ENCODE measurements at places on chromosomes 7 and 10.

DNA sequence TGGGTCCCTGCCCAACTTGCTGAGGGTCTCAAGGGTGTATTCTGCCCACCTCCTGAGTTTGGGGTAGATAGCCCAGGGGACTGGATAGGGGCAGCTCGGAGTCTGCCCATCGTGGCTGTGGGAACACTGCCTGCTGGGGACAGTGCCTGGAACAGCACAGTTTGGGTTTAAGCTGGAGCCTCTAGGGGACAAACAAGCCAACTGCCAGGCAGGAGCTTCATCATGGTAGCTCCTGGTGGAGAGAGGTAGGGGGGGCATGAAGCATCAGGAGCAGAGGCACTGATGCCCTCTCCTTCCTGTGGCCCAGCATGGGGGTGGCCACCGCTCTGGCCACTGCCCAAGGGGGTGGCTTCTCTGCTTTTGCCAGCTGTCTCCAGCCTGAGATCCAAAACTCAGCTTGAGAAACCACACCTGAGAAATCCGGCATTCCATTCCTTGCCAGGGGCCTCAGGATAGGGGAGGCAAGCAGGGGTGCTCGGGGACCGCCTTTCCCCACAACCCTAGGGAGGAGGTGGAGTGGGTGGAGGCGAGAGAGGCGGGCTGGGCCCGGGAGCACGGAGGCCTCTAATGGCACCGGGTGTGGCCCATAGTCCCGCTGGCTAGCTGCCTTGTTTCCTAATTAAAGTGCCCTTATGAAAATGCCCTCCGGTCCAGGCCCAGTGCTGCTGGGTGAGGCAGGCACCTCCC lies 47.6 kb downstream of the UNC5B start:
- DNase-seq, result no peak

DNA sequence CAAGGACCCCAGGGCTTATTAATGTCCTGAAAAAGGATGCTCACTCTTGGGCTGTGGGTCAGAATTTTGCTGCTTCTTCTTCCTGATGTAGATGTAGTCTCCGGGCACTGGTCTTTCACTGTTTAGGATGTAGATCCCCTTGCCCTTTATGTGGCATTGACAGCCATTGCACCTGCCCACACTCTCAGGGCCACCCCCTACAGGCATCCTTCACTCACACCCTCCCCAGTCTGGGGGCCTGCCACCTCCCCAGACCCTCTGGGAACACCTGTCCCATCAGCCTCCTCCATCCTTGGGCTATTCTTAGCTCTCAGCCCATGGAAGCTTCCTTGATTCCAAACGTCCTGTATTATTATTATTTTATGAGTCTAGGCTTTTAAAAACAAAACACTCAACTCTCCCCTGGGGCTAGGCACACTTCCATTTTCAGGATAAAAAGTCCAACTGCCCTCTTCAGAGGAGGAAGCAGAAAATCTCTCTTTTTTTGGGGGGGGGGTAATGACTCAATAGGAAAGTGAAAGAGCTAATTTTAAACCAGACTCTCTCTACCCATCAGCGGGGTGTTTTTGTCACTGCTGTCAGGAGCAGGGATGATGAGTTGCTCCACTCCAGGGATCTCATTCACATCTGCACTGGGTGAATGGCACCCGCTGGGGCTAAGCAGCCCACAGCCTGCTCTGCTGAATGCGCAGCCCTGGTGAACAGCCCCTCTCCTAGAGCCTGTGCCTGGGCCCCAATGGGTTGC lies 11.5 kb upstream of the KLRG2 start:
- DNase-seq, result no peak

DNA sequence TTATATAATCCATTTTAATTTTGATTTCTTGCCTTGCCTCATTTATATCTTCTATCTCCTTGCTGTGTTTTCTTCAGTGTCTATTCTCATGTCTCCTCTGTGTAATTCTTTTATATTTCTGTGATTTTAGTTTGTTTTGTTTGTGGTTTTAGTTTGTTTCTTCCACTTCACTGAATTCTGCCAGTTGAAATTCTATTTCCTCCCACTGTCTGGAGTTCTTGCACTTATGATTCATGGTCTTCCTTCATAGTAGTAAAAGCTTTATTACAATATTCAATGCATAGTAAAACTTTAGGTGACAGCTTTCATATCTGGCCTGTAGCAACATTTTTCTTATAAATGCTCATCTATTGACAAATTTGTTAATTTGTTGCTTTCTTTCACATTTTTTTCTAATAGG lies 113.3 kb downstream of the MAGI2 start:
- no peak for DNase-seq

- no peak for DNase-seq
Observed at GRCh38 chr7:67021260-67021659, 24.6 kb downstream of the TYW1 start.

DNA sequence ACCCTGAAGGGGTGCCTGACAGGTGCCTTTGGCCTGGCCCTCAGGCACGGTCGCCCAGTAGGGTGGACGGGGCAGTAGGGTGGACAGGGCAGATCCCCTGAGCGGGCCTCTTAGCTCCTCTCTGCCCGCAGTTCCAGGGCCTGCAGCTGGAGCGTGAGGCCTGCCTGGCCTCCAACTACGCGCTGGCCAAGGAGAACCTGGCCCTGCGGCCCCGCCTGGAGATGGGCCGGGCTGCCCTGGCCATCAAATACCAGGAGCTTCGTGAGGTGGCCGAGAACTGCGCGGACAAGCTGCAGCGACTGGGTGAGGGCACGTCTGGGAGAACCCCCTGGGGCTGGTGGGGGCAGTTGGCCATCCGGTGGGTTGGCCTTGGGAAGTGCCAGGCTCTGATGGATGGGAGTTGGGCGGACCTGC lies 1.7 kb downstream of the VPS37D start:
- no peak for DNase-seq

GRCh38 chr7:4010061-4010605 lies 672.0 kb upstream of the FOXK1 start:
- no peak for DNase-seq

DNA sequence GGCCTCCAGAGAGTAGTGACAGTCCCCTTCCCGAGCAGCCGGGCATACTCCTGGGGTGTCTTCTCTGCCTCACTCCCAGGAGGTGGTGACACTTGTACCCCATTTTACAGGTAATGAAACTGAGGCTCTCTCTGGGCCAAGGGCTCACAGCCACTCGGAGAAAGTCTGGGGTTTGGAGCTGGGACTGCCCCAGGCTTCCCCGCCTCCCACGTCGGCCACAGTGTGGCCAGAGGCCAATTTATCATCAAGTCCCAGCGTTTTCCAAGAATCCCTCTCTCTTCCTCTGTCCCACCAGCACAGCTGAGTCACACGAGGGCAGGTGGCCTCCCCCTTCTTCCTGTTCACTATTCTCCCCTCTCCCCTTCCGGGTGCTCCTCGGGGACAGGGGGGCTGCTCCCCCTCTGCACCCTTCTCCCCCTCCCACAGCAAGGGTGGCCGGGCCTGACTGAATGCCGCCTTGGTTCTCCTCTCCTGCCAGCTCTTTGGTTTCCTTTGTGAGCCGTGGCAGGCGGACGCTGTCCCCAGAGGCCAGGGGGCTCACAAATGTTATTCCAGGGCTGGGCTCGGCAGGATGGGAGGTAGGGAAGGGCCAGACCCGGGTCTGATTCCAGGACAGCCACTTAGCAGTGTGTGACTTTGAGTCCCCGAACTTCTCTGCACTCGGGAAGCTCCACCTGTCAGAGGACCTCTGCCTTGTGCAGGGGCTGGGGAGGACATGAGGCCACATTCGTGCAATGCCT lies 17.7 kb downstream of the CLIP2 start:
- no peak for DNase-seq

DNA sequence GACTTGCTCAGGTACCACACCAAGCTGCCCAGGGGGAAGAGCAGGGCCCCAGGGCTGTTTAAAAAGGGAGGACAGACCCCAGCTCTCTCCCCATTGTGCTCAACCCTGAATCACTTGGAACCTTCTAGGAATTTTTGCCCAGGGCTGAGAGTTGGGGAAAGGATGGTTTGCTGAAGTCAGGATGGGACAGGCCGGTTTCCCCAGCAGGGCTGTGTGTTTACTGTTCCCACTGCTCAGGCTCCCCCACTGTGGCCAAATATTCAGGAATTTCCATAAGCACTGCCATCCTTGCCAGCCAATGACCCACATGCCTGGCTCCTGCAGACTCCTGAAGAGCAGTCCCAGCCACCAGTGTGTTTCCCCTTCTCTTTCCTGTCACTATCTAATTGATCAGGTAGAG lies 120.7 kb downstream of the WDFY4 start:
- DNase-seq, result no peak

DNA sequence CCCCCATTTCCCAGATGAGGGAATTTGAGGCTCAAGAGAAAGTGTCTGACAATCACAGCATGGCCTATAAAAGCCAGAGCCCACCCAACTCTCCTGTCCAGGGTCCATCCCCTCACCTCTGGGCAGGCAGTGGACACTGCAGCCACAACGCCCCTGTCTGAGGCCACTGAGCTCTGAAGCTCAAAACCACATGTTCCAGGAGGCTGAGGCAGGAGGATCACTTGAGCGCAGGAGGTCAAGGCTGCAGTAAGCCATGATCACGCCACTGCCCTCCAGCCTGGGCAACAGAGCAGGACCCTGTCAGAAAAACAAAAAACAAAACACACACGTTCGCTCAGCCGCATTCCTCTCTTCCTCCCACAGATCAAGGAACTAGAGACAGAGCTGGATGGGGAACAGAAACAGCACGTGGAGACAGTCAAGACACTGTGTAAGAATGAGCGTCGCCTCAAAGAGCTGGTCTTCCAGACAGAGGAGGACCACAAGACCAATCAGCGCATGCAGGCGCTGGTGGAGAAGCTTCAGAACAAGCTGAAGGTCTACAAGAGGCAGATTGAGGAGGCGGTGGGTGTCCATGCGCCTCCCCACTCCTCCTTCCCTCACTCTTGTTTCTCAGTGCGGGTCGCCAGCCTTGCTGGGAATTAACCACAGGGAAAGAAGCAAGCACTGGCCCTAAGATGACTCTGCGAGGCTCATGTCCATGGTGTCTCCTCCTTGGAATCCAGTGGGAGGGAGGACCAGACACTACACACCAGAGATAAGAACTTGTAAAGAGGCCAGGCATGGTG lies 20.0 kb upstream of the ARPC1A start:
- no peak for DNase-seq

DNA sequence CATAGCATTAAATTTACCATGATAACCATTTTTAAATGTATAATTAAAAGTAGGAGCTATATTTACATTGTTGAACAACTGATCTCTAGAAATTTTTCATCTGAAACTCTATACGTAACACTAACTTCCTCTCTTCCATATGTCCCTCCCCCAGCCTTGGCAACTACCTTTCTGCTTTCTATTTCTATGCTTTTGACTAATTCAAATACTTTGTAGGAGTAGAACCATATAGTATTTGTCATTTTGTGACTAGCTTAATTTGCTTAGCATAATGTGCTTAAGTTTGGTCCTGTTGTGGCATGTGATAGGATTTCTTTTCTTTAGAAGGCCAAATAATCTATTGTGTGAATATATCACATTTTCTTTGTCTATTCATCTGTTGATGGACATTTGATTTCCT lies 225.3 kb upstream of the POT1 start:
- no peak for DNase-seq

DNA sequence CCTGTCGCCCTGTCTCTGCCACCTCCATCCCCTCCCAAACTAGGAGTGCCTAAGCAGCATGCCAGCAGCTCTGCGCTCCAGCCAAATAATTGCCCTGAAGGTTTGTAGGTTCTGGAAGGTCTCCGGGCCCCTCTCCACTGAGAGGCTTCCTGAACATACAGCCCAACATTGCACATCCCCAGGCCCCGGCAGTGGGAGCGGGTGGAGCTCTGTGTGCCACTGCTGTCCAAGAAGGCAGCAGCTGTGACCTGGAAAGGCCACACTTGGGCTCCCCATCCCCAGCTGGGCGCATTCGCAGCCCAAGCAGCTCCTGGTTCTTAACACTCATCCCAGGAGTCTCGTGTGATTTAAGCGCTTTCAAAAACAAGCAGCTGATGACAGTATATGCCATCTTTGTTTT lies 95.7 kb downstream of the COL13A1 start:
- no peak for DNase-seq

- DNase-seq, result no peak
Observed at GRCh38 chr10:96661632-96662031, 58.7 kb downstream of the PIK3AP1 start.

- no peak for DNase-seq
Observed at GRCh38 chr7:21125297-21125696, 302.6 kb upstream of the SP4 start.

DNA sequence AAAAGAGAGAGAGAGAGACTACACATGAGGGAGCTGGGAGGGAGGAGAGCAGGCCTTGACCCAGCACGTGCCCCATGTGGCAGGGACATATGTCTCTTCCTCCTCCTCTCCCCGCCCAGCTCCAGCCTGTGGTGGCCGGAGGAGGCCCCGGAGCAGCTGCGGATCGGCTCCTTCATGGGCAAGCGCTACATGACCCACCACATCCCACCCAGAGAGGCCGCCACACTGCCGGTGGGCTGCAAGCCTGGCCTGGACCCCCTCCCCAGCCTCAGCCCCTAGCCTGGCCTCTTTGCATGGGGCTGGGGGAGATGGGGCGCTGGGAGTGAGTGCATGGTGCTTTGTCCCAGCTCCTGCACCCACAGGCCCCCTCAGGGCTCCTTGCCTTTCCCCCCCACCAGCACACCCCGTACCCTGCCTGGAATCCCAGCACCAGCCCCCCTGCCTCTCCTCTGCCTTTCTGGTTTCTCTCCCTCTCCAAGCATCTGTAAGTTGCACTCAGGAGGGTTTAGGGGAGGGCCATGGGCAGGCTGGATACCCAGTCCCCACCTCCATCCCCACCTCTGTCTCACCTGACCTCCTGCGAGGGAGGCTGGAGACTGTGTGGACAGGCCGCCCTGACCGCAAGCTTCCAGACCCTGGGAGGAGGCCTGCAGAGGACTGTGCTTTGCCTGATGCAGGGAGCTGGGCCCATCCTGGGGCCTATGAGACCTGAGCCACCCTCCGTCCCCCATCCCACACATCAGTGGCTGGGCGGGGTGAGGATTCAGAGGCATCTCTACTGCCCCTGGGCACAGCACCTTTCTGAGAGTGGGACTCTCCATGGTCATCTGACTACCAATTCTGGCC lies 4.8 kb downstream of the UPK3B start:
- DNase-seq, result no peak

GRCh38 chr7:90178679-90179278 lies 24.5 kb downstream of the STEAP1 start:
- DNase-seq, result no peak

DNA sequence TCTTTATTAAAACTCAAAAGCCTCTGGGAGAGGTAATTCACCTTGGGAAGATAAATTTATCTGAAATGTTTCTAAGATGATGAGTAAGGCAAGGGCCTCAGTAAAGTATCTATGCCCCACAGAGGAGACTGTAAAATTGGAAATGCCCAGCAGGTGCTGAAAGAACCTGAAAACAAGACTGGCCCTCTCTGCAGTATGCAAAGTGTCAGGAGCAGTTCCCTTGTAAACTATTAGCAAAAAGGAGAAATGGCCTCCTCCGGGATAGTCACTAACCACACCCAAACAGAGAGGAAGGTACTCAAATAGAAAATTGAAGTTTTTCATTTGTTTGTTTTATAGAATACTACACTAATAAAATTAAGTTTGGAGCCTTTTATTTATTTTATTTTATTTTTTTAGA lies 81.2 kb downstream of the FZD1 start:
- no peak for DNase-seq

DNA sequence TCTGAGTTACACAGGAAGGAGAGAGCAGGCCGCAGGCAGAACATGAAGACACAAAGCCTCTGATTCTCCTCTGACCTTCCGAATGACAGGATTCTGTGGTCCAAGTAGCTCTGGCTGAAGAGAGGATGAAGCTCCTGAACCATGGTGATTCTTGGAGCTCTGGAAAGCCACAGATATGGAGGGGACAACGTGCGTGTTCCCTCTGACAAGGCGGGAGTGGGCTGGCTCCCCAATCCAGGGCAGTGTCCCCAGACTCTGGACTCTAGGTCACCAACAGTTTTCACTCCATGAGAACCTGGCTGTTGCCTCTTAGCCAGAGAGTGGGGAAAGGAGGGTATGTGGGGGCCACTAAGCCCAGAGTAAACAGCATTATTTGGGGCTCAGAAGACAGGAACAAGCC lies 7.4 kb upstream of the TRPV6 start:
- DNase-seq, result no peak
